ENCODE measurements at places on chromosomes 11 and 22.

DNA sequence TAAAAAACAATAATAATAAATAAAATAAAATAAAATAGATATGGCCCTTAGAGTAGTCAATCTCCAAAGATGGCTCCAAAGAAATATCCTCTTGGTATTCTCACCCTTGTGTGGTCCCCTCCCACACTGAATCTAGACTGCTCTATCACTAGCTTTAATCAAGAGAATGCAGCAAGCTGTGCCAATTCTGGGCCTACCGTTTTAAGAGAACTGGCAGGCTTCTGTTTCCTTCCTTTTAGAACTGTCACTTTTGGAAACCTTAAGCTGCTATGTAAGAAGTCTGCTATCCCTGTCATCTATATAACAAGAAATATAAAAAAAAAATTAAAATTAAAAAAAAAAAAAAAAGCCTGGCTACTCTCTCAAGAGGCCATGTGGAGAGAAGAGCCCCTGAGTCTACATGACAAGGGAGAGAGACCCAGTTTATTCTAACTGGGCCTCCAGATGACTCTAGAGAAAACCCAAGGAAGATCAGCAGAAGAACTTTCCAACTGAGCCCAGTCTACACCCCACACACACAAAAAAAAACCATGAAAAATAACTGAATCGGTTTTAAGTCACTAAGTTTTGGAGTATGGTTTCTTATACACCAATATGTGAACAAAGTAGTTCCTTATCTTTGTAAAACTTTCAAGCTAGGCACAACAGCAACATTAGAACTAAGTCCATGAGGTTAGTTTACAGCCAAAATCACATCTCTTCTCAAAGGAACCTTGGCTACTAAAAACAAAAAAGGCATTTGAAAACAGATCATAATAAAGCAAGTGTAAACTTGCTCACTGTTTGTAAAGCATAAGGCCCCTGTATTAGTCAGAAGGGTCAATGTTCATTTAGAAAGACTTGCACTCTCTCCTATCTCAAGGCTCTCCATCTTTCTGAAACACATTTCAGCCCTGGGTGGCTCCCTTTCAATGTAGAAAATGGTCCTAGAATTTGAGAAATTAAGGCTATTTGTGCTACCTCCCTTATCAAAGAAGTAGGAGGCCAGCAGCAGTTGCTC, 67.3 kb downstream of the AMBRA1 start:
- no peak for DNase-seq

DNA sequence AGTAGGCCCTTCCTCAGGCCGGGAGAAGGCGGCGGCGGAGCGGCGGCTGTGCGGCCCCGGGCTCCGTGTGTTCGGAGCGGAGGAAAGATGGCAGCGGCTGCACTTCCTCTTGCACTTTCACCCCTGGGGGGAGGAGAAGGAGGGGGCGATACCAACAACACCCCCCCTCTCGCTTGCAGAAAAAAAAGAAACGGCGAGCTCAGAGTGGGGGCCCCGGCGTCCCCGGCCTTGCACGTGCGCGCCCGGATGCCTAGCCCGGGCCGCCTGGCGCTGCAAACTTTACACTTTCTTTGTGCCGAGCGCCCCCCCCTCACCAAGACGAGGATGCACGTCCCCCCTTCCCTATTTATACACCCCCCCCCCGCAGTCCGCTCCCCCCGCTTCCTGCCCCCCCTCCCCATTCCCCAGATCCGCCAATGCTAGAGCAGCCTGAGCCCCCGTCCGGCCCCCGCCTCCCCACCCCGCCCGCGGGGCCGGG, at the start of gene PATZ1:
Gene PATZ1, minus strand, starts transcription at position 92 of the 478 bp plus-strand sequence. CDS start 744 bp downstream, outside the sequence.
- DNase-seq = peak; percentile 76

GRCh38 chr22:19733755-19734154, 10.4 kb downstream of the GP1BB start:
- no peak for DNase-seq

DNA sequence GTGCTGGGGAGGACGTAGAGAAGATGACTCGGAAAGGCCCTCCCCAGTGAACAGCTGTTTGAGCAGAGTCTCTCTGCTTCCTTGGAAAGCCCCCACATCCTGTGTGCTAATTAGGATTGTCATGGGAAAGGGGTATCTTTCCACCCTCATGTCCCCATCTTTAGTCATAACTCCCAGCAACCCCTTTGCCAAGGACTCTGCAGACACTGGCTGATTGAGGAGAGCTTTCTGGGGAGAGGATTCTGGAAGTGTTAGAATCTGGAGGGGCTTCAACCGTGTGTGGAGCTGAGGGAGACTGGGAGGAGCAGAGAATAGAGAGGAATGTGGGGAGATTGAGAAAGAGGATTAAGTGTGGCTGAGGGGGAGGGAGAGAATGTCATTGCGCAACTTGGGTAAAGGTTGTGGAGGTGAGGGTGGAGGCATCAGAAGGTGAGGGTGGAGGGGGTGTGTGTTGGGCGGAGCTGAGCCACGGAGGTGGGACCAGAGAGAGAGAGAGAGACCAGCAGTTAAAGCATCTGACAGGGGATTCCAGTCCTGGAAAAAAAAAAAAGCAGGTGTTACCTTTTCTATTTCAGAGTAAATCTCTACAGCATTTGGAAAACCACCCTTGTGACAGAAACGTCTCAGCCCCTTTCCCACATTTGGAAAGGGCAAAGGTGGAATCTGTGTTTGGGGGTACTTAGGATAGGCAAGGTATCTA, 2.2 kb downstream of the DTX4 start:
- DNase-seq = no peak

DNA sequence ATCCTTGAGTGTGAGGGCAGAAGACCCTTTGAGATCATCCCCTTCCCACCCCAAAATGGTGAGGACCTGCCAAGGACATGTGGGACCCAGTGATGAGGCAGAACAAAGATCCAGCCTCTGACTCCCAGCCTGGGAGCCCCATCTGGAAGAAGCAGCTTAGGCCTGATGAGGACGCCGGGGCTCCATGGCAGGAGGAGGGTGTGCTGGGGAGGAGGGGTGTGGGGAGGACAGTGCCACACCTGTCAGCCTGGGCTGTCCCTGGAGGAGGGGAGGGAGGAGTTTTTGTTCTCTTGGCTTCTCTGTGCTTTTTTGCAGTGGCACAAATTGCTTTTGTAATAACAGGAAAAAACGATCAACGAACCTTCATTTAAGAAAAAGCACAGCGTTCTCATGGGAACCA, 44.4 kb upstream of the DAGLA start:
- DNase-seq = no peak

DNA sequence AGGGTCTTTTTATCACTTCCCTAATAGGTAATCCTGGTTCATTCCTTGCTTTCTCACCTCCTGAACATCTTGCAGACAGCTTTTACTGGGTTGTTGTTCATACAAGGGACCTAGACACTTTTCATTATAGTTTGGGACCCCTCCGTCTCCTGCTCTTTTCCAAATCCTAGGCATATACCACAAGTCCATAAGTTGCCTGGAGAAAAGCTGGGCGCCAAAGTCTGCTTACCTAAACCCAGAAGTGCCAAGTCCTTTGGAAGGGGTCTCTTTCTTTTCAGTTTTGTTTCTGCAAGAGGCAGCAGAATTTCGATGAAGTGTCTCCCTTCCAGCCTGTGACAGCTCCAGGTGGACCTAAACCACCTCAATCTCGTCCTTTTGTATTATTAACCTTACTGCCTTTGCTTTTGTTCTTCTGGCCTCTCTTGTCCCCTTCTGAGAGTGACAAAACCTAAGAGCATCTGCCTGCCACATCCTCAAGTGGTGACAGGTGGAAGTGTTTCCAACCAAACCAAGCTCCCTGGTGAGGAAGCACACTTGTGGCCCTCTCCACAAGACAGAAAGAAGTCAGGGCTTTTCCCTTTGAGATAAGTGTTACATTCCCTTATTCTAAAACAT, 19.5 kb upstream of the P2RY6 start:
- DNase-seq = no peak

- no peak for DNase-seq
These were observed 125.5 kb upstream of the MTMR2 start for GRCh38 chr11:96049426-96049825.

DNA sequence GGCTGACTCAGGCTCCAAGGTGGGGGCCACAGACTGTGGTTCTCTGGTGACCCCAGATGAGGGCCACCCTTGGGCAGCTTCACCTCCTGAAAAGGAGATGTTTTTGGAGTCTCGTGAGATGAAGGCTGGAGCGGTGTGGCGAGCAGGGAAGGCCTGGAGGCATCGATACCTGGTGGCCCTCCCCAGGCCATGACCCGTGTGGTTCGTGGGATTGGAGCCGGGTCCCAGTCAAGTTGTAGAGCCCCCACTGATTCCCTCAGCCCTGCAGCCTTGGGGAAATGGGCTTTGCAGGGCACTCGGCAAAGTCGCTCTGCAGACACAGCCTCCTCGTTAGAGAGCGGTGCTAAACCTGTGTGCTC, 1083.4 kb downstream of the BRD1 start:
- no peak for DNase-seq
